ENCODE measurements at places on chromosomes 1 and 21. TPM values are rescaled to one million over a fixed set of nuclear protein-coding genes. Genes with fewer than 3 reads are reported as not detected.
A peak's percentile ranks its signal among the peaks of the same experiment; 100 is the strongest.

DNA sequence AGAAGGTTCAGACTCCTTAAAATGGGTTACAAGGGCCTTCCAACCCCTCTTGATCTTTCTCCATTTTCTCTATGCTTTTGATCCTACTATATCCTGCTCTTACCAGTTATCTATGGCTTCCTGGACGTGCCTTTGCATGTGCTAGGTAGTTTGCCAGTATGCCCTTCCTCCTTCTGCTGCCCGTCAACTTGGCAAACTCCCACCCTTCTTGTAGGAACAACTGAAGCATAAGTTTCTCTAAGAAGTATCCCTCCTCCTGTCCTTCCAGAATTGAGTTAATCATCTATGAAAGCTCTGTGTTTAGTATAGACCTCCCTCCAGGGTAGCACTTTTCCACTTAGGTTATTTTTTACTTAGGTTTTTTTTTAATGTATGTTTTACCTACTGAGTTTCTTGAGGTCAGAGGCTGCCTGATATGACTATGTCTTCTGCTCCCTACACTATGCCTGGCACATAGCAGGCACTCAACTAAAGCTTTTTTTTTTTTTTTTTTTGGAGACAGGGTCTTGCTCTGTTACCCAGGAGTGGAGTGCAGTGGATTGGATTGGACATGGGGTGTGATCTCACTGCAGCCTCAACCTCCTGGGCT is 10.0 kb upstream of the IGSF3 start:
- no peak for DNase-seq

RIMKLA gene
- 0.05 TPM for total RNA-seq

CACNA1S gene
- total RNA-seq, result not detected

DNA sequence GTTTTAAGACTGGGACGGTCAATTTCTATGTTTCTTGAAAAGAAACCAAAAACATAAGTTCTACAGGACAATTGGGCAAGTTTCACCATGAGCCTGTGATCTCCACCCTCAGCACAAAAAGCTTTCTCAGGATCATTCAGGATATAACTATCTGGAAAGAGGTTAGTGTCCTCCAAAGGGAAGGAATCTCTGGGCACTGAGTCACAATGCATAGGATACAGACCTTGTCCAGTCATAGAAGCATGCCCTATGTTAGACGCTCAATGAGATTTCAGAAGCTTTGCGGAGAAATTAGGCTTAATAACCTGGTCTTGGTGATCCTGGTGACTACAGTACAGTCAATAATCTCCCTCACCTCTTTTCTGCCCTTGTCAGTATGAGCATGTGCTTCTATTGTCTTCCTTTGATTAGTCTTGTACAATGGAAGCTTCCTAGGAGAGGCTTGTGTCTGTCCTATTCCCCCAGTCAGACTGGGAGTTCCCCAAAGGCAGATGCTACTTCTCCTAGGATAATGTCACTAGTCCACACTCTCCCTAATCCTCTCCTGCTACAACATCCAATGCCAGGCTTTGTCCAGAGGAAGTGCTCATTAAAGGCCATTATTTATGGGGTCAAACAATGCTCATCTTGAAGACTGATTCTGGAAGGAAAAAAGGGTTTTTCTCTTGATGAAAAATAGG is 97.4 kb downstream of the KCNH1 start:
- DNase-seq, result no peak

- DNase-seq, result no peak
These were observed 195.2 kb upstream of the CAMK1G start for GRCh38 chr1:209388358-209388757.

DNA sequence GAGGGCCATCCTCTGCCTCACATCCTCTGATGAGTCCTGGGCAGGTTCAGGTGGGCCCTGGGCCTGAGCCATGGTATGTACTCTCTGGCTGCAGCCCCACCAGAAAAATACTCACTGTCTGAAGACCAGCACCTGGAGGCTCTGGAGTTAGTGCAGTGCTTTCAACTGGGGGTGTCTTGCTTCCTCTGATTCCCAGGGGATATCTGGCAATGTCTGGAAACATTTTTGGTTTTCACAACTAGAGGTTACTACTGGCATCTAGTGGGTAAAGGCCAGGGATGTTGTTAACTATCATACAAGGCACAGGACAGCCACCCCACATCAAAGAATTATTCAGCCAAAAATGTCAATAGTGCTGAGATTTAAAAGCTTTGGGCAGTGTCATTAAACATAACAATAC is 152.7 kb downstream of the HIVEP3 start:
- no peak for DNase-seq

- no peak for DNase-seq
These were observed 10.2 kb upstream of the NAV1 start for GRCh38 chr1:201528631-201529252.

MROH9 gene
- total RNA-seq, result not detected

- DNase-seq, result no peak
These were observed 148.7 kb downstream of the FCRL5 start for GRCh38 chr1:157403608-157404007.

DNA sequence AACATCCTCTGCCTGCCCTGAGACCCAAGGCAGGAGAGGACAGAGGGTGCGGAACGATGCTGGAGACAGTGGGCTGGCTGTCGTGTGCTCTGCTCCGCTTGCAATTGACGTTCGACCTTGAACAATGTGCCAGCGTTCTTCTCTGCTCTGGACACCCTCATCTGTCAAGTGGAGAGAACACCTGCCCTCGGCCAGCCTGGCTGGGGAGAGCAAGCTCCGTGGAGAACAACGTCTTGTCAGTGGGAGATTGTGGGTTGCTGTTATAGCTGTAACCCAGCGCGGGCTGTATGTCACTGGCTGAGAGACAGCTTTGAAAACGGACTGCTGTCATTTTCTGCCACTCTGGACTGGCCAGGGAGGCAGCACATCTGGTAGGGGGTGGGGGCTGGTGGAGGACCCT is 14.7 kb downstream of the KIAA1614 start:
- DNase-seq, result no peak

SPRR5 gene
- not detected for total RNA-seq

GPR161 gene
- not detected for total RNA-seq

GRCh38 chr1:45669859-45670655 is 16.3 kb downstream of the GPBP1L1 start:
- DNase-seq, result no peak

- DNase-seq, result no peak
These were observed 24.9 kb upstream of the C1QA start for GRCh38 chr1:22611530-22611947.

CD2 gene
- 97.8 TPM for total RNA-seq

DNA sequence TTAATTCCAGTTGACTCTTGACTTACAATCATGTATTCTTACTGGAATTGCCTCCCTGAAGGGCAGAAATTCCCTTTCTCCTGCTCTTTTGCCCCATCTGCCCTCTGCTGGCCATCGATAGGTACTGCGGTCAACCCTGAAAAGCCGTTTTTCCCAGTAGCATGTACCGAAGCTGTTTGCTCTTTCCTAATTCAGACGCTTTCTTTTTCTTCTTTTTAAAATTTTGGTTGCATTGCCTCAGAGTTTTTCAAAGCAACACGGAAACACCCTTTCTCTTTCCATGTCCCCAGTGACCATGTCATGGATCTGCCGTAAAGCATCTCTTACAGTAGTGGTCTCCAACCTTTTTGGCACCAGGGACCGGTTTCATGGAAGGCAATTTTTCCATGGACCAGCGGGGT is 164.2 kb upstream of the C1orf21 start:
- DNase-seq, result peak; percentile 32

NBPF4 gene
- not detected for total RNA-seq

DNA sequence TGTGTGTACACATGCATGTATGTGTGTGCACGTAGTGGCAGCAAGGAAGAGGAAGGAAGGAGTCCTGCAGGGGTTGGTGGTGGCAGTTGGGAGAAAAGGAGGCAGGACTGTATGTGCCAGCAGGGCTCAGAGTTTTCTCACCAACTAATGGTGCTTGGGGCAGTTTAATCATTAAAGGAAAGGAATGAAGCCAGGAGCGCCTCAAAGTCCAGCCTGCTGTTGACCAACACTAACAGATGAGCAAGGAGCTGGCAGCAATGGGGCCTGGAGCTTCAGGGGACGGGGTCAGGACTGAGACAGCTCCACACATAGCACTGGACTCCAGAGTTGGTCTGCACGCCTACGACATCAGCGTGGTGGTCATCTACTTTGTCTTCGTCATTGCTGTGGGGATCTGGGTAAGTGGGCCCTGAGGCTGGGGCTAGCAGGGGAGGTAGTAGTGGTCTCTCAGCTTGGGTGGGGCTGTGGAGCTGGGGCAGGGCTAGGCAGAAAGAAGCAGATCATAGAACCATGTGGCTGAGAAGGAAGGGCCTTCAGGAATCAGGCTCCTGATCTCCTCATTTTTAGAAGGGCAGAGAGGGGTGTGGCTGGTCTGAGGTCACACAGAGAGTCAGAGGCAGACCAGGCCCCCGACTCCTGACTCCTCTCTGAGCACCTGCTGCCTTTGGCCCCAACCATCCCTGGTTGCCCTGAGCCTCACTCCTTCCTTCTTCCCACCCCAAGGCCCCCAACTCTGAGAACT is at the start of gene SLC5A9:
Gene SLC5A9 (plus strand): TSS at position 216 of the 742 bp plus-strand sequence. CDS start 21 bp downstream, at position 237.
- DNase-seq, result no peak

GRCh38 chr1:52674497-52675384 is 23.4 kb downstream of the COA7 start:
- no peak for DNase-seq

DNA sequence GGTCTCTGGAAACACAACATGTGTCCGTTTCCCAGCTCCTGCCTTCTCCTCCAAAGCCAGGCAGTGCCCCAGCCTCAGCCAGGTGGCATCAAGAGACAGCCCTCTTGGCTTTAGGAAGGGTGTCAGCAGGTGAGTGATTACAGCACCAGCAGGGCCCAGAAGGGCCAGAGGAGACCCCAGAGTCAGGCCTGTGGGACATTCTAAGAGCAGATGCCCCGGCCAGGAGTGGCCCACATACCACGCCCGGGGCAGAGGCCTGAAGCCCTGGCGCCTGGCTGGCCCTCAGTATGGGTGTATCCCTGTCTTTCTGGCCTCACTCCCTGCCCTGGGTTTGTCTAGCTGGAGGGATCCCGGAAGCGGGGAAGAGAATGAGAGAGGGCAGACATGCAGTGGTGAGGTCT is 109.2 kb downstream of the CASZ1 start:
- no peak for DNase-seq

- DNase-seq, result no peak
These were observed 1.6 kb upstream of the BARHL2 start for GRCh38 chr1:90718411-90719329.

ZNF648 gene
- total RNA-seq, result not detected

PADI4 gene
- total RNA-seq, result 0.57 TPM

IL23R gene
- not detected for total RNA-seq

DNA sequence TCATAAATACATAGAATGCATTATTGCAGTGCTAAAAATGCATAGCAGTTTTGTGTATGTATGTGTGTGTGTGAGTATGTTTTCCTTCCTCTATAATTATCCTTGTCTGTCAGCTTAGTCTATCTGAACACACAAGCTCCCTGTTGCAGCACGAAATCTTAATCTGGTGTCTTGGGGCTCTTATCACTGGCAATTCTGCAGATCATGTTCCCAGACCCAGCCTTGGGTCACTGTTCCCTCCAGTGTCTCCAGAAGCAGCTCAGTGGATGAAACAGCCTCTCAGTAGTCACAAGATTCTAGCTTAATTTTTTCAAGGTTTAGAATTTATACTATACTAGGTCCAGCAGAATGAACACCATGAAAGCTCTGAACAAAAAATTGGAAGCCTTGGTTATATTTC is 777.9 kb downstream of the MRPL39 start:
- DNase-seq, result no peak

DNA sequence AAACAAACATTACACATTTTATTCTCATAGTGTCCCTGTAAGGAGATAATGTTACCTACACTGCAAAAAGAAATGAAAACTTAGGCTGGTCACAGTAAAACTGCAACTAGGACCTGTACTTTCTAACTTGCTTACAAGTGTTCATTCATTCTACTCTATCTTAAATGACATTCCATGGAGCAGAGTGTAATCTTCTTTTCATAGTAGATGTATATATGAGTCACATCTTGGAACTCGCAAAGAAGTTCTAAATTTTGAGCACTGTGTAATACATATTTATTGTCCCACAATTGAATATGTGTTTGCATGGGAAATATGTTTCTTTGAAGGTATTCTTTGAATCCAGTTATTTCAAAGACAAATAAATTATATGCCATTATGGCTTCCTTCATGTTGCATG is 1258.5 kb upstream of the ADGRL2 start:
- no peak for DNase-seq

KIAA0319L gene
- total RNA-seq, result 39.8 TPM

TENT5C gene
- 150 TPM for total RNA-seq

TBX19 gene
- total RNA-seq, result 0.69 TPM

TCP10L gene
- not detected for total RNA-seq

GRCh38 chr1:175035865-175036264 is 12.6 kb upstream of the MRPS14 start:
- DNase-seq, result no peak

- no peak for DNase-seq
These were observed 250.5 kb upstream of the DUSP10 start for GRCh38 chr1:221992427-221992826.

DNA sequence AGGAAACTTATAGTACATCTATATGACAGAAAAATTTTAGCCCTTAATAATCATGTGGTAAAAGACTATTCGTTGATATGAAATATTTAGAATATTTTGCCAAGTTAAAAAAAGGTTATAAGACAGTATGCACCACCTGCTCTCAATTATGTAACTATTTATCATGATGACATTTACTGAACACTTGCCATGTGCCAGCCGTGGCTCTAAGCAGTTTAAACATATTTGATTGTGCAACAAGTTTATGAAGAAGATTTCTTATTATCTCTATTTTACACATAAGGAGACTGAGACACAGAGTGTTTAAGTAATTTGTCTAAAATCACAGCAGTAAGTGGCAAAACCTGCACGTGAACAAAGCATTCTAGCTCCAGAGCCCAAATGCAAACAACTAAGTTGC is 199.3 kb upstream of the JUN start:
- no peak for DNase-seq

GRCh38 chr1:5994713-5995621 is 2.7 kb upstream of the NPHP4 start:
- DNase-seq, result peak; percentile 84

ADARB1 gene
- 21.1 TPM for total RNA-seq

- peak; percentile 76 for DNase-seq
These were observed 30.5 kb downstream of the MROH7 start for GRCh38 chr1:54671985-54672608.

DNA sequence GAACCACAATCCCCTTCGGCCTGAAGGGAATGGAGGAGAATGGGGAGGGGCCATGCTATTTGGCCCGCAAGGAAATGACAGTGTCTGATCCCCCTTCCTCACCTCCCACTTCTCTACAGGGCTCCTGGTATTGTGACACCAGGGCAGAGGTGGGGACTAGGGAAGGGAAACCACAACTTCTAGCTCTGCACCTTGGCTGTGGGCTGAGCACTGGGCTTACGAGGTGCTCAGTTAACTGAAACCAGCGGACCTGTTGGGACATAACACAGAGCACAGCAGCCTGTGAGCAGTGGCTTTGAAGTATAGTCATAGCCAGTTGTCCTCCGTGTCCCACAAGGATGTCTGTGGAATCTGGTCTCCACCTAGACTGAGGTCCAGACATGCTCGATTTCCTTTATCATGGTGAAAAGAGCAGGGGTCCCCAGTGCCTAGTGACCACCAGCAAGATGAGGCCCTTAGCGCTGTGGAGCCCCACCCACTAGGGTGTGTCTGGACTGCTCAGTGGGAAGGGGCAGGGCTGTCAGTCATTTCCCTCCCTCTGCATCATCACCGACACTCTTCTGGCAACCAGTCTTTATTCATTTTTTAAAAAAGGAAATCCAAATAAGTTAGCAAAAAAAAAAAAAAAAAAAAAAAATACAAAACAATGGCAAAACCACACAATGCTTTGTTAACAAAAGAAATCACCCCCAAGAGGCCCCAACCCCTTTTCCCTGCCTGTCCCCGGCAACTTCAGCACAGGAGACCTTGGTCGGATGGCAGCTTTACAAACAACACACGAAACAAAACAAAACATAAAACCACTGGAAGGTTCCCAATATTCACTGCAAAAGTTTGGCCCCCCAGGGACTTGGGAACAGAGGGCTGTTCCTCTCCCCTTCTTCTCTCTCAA is 3.0 kb downstream of the MYOG start:
- DNase-seq, result no peak

Measured in CD8-positive, alpha-beta T cell (primary cell).